Fibroblast of skin of back (primary cell): ENCODE measurements at places on chromosomes 12 and 14.

GRCh38 chr14:34187519-34188044 is 236.7 kb upstream of the EGLN3 start:
- DNase-seq, result no peak

- peak; percentile 85 for DNase-seq
These were observed 61.0 kb upstream of the PPFIA2 start for GRCh38 chr12:81819991-81820633.

- DNase-seq, result no peak
These were observed 12.1 kb upstream of the MSRB3 start for GRCh38 chr12:65266408-65266807.

DNA sequence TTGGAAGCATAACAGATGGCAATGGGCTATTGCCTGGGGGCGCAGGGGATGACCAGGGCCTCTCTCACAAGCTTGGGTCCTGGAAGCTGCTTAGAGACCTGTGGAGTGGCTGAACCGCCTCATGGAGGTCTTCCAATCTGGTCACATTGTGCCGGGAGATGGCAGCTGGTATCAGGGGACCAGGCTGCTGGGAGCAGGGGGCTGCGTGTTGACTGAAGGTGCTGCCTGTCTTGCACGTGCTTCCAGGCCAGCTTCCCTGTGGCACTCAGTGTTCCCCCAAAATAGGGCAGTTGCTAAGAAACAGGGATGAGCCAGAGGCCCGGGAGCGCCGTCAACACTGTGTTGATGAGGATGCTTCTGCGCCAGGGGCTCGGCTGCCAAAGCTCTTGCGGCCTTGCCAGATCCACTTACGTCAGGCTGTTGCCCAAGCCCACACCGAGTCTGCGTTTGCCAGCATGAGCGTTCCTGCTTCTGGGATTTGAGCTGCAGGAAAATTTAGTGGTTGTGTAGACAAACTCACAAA is 39.8 kb downstream of the ELK3 start:
- DNase-seq, result peak; percentile 45

DNA sequence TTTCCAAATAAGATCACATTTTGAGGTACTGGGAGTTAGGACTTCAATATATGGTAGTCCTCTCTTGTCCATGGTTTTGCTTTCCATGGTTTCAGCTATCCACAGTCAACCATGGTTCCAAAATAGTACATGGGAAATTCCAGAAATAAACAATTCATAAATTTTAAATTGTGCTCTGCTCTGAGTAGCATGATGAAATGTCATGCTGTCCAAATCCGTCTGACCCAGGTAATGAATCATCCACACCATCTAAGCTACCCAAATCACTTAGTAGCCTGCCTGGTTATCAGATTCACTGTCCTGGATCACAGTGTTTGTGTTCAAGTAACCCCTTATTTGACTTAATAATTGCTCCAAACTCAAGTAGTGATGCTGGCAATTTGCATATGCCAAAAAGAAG is 197.9 kb downstream of the TMTC3 start:
- DNase-seq, result no peak

DNA sequence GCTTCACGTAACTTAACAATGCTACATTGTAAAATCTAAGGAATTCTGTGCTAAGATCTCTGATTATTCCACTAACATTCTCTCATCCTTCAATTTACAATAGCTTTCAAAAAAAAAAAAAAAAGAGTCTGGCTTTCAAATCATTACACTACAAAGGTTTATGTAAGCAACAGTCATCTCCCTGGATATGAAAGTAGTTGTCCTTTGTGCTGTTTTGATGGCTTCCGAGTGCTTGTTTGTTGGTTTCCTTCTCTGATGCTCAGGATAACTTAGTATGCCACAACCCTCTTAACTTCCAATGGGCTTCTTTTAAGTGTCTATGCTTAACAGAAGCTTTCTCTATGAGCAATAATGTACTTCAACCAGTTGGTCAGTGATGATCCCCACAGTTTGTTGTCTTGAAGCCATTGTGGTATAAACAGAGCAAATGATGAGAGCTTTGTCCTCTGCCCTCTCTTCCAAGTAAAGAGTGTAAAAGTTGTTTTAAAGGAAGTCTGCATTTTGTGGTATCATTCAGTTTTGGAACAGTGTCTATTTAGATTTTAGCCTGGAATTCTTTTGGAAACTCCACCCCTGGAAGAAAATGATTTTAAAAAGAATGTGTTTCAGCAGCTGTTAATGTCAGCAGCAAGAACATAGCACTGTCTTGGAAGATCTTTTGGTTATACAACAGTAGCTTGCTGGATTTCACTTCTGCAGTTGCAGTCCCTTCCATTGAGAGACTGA is 396.1 kb upstream of the RGS6 start:
- DNase-seq, result no peak
